ENCODE measurements at places on chromosomes 3 and 15. TPM values are rescaled to one million over a fixed set of nuclear protein-coding genes. Genes with fewer than 3 reads are reported as not detected.

Gene LRRN1
- total RNA-seq: not detected

Gene NKTR
- 22.0 TPM for total RNA-seq

Gene CKMT1A
- not detected for total RNA-seq

Gene GP9
- total RNA-seq: not detected

Gene PTH1R
- 13.5 TPM for total RNA-seq

Data from cardiac atrium fibroblast (primary cell).